ENCODE measurements at places on chromosomes 12 and 14.

GRCh38 chr14:104886690-104887622 is 21.9 kb downstream of the CEP170B start:
- DNase-seq: no peak

- no peak for DNase-seq
These were observed 22.5 kb downstream of the TESC start for GRCh38 chr12:117076410-117077372.

GRCh38 chr14:23532658-23533057 is 18.9 kb downstream of the ZFHX2 start:
- no peak for DNase-seq

DNA sequence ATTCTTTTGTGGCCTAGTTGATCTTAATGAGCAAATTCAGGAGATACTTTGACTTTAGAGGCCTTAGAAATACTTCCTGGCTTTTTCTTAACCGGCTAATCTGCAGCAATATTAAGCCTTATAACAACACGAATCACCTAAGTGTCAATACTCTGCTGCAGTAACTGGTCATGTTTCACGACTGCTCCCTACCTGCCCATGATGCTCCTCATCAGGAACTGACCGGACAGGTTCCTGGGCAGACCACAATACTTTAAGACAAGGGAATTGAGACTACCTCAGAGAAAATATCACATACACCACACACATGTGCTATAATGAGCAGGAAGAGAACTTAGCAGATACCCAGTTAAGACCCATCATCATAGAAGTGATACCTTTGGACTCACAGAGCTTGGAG is 211.9 kb upstream of the BMP4 start:
- no peak for DNase-seq

DNA sequence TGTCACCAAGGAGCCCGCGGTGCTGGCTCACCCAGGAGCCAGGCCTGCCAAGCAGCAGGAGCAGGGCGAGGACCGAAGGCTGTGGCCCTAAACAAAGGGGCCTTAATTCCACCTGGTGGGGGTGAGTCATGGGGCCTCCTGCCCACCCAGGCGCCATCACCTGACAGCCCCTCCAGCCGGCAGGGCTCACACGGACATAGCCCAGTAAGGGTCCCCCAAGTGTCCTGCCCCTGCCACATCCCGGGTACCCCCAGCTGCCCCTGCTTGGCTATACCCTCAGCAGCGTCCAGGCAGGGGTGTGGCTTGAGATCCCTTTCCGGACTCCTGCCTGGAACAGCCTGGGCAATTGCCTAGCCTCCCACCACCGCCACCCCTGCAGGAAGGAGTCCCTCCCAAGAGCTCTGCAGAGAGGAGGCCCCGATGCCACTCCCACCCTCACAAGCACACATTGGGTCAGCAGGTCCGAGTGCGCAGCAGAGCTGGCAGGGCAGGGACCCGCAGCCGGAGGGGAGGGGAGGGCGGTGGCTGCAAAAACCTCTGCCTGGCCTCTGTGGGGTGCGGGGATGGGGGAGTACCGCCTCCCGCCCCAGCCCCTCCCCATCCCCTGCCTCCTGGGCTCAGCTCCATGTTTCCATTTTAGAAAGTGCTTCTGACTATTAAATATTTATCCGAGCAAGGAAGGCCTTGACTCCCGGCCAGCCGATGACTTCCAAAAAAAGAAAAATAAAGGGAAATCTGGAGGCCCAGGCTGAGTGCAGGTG is 4.6 kb downstream of the AHNAK2 start:
- DNase-seq: no peak

DNA sequence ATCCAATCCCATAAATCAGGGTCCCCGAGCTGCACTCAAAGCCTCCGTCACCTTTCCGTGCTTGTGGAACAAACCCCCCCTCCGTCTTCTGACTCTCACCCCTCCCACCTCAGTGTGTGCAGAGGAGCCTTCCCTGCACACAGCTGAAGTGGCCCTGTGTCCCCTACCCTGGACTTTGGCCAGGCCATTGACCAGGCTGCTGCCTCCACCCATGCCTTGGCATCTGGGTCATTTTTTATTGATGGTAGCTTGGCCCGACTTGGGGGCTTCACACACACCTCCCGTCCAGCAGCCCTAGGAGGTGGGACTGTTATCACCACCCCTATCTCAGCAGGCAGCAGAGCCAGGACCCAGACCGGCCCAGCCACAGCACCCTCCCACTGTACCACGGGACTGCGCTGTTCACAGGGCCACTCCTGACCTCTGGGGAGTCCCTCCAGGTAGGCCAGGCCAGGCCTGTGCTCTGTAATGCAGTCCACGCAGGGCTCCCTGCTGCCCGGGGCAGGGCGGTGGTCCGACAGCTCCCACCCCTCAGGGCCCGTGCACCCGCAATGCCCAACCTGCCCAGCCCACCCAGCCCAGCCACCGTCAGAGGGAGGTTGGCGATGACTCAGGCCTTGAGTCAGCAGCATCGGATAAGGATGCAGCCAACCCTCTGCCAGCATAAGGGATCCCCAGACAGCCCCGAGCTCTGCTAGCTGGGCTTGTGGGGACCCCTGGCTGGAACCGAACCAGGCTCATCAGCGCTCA is 9.2 kb upstream of the INF2 start:
- no peak for DNase-seq

GRCh38 chr12:62785941-62786559 is 148.9 kb downstream of the PPM1H start:
- DNase-seq: no peak

- DNase-seq: no peak
These were observed 1.2 kb downstream of the SOCS2 start for GRCh38 chr12:93573552-93574223.

GRCh38 chr12:117101953-117102799 is 3.0 kb upstream of the TESC start:
- no peak for DNase-seq

- no peak for DNase-seq
These were observed 44.6 kb downstream of the MLXIP start for GRCh38 chr12:122123051-122123760.

GRCh38 chr12:26817183-26817591 is 15.8 kb downstream of the ITPR2 start:
- DNase-seq: no peak

GRCh38 chr12:132074216-132074615 is 69.9 kb downstream of the DDX51 start:
- DNase-seq: no peak

DNA sequence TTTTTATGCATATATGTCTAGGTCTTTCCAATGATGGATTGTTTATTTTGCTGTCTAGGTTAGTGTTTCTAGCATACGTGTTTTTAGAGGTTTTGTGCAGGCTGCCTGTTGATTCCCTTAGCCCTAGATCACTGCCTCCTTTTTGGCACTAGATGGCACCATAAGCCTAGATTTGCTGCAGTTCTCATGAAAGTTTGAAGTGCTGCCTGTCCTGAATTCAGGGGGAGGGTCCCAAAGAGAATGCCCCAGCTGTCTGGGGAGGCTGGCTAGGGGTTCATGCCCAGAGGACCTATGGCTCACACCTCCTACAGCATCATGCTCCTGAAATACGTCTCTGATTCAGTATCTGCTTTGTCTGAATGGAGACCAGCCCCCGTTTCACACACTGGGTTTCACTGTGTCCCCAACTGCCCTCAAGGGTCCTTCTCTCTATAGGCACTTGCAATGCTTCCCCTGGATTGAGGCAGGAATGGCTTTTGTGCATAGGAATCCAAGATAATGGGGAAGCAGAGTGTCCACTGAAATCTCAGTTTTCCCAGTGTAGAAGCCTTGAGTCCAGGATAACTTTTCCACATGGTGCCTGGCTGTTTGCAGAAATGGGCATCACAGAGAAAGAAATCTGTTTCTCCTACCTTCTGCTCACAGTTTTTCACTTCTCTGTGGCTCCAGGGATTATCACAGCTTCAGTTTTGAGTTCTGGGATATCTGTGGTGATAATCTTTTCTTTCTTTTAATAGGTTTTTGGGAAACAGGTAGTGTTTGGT is 14.2 kb upstream of the TXNRD1 start:
- peak; percentile 34 for DNase-seq

- DNase-seq: no peak
These were observed at the start of gene TXNRD1 for GRCh38 chr12:104215638-104216297. Gene TXNRD1, plus strand, starts transcription at chr12:104215779. Its CDS starts 24 bp downstream, at chr12:104215803.

GRCh38 chr12:121649322-121649721 is 20.1 kb downstream of the MORN3 start:
- no peak for DNase-seq

All from NCI-H1417 treated with DMSO at 0.1 percent for 48 hours (cell line).